ENCODE measurements at places on chromosomes 2 and 18.

- no peak for DNase-seq
These were observed 945.4 kb upstream of the GYPC start for GRCh38 chr2:125710561-125710960.

- DNase-seq = no peak
These were observed 147.7 kb upstream of the SLC1A4 start for GRCh38 chr2:64841461-64841860.

GRCh38 chr2:204931562-204931961 lies 386.3 kb downstream of the PARD3B start:
- no peak for DNase-seq

- DNase-seq = no peak
These were observed 37.1 kb downstream of the ANKRD44 start for GRCh38 chr2:197273485-197273884.

DNA sequence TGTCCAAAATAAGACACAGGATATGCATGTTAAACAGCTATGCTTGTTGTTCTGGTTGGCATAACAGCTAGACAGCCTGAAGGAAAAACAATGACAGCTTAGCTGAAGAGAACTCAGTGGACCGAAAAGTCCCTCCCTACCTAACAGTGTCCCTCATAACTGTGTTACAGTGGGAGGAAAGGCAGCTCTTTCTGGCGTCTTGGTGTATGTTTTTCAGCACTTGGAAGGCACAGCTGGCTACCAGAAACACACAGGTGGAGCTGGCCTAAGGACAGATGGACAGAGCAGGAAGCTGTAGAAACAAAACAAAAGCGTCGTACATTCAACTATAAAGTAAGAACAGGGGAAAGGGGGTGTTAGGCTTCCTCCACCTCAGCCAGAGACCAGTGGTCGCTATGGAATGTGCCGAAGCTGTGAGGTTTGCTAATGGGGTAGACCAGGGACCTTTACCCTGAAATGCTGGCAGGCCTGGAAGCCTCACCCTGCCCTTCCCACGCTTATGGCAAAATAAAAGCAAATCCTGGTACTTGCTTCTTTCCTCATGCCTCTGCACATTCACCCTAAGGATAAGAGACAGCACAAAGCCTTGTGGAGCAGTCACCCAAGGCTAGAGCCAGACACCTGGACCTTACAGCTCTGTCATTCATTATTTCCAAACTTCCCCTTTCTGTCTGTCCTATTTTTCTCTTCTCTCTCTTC lies 103.5 kb upstream of the TRIB2 start:
- no peak for DNase-seq

DNA sequence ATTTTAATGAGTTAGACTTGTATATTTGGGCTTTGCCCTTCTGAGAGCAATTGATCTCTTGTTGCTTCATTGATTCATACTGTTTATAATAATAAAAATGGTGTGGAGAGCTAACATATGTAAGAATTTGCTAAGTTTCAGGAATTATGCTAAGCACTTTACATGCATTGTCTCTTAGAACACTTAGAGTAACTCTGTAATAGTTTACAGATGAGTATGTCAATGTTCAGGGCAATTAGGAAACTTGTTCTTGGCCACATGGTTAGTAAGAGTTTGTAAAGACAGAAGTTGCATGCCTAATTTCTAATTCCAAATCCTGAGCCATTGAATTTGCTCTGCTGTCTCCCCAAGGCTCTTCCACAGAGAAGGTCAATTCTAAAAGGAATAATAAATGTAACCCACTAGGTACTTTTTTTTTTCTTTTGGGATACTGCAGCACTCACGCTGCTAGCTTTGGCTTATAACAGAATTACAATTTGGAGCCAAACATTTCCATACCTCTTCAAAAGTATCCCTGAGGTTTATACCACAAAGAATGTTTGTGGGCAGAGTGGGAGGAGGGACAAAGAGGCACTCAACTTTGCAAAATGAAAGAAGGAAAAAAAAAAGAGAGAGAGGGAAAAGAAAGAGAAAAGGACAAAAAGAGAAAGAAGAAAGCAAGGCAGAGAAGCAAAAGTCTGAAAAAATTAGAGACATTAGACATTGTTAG lies 232.4 kb downstream of the CALCRL start:
- DNase-seq = no peak

GRCh38 chr2:84257831-84258230 lies 201.2 kb downstream of the SUCLG1 start:
- no peak for DNase-seq

DNA sequence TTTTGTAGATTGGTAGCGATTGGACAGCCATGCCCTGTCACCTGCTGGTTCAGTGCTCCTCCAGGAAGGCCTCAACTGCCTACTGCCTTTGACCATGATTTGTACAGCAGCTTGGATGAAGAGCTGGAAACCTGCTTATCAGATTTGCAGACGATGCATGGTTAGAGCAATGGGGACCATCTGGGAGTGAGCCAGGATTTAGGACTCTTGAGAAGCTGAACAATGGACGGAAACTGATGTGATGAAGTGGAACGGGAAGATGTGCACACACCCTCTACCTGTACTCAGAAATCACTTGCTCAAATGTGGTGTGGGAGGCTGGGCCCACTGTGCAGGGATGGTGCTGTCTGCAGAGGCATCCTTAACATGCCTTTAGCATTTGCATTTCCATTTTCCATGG lies 57.2 kb downstream of the NCK2 start:
- no peak for DNase-seq

DNA sequence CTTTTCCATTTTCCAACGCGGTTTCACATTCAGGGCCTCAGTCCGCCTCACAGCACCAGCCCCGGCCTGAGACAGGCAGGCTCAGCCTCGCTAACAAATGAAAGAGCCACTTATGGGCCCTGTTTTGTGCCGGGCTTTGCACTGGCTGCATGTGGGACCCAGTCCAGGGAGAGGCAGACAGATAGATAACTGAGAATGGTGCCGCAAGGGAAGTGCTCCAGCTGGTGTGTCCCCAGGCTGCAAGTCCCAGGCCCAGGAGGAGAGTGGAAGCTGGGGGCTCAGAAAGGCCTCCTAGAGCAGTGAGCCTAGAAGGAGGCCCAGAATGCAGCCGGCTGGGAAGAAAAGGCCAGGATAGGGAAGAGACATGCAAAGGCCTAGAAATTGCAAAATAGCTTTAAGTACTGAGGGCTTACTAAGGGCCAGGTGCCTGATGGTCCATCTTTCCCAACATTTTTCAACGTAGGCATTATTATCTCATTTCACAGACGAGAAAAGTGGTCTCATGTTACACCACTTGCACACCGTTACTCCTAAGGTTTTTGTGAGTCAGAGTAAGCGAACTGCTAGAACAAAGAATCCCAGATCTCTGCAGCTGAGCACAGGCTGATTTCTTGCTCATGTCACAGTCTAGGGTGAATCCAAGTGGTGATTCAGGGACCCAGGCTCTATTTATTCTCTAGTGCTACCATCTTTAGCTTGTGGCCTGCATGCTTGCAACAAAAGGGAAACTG lies 26.0 kb downstream of the ADRA2B start:
- DNase-seq = no peak

- no peak for DNase-seq
These were observed 13.3 kb upstream of the SP3 start for GRCh38 chr2:173978447-173978846.

GRCh38 chr2:167135706-167136105 lies 247.4 kb downstream of the XIRP2 start:
- DNase-seq = no peak

DNA sequence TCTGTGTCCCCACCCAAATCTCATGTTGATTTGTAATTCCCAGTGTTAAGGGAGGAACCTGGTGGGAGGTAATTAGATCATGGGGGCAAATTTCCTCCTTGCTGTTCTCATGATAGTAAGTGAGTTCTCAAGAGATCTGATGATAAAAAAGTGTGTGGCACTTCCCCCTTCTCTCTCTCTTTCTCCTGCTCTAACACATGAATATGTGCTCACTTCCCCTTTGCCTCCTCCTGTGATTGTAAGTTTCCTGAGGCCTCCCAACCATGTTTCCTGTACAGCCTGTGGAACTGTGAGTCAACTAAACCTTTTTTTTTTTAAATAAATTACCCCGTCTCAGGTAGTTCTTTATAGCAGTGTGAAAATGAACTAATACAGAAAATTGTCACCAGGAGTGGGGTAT lies 380.0 kb downstream of the MEIS1 start:
- no peak for DNase-seq

GRCh38 chr18:21820811-21821143 lies 80.2 kb downstream of the MIB1 start:
- DNase-seq = no peak

- no peak for DNase-seq
These were observed 19.1 kb downstream of the PLA2R1 start for GRCh38 chr2:160043265-160043664.

DNA sequence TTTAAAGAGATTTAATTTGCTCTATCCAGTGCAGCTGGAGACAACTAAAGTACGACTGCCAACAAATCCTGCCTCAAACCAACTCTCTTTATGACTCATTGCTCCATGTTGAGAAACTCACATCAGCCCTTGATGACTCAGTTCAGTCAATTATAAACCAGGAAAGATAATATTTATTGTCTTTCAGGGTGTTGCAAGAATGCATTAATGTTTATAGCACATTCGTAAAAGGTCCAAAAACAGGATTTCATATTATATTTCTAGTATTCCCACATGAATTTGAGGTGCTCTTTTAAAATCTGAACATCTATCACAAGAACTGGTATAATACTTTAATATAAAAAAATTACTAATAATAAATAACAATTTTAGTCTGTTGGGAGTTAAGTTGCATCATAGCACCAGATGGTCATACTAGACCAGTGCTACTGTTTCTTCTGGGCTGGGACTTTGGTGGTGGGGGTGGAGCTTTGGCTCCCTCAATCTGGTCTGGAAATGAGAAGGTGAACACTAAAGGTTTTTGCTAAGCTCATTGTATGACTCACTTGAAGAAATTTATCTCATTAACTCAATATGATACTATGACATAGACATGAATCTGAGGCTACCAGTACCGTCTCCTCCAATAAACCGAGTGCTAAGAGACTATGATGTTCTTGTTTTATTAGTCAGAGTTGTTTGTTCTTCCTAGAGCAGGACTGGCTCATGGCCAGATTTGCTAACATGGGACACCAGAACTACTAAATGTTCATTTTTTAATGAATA lies 26.6 kb upstream of the MAP3K20 start:
- no peak for DNase-seq

DNA sequence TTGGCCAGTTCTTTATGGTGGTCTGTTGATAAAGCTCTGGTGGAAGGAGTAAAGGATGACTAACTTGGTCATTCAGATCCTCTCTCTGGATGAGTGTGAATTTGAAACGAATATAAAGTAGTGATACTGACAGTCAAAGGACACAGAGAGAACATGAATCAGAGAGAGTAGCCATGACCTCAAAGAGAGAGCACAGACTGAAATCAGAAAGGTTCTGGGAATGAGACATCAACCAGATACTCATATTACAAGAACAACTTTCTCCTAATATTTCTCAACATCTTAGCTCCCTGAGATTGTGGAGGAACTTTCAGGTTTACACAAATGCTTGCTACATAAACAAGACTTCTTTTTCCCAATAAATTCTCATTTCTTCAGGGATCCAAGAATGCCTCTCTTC lies 849.1 kb upstream of the CHAC2 start:
- no peak for DNase-seq

DNA sequence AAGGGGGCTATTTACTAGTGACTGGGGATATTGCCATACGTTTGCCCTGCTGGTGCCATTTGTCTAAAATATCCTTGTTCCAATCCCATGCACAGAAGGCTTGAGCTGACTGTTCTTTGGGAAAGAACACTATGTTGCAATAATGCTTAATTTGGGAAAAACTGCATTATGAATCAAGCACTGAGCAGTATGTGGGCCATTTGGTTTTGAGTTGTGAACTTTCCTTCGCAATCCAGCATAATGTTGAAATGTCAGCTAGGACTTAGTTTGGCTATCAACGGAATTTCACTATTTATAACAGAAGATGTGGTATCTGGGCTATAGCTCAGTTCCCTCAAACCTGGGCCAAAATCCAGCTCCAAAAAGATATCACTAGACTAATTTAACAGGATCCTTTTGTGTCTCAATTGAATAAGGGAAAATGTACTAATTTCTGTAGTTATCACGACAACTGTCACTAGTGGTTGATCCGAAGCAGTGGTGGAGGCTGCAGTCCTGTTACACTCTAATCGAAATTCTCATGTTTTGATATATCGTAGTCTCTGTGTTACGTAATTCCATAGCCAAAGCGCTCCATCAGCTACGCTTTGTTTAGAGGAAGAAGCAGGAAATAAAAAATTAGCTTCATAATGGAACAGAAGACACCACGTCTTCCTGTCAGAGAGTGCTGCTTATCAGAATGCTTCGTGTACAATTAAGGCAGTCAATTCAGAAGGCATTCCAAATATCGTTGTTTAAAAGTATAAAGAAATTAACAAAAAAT lies 686.8 kb upstream of the SALL3 start:
- DNase-seq = no peak

GRCh38 chr2:178258916-178259315 lies 64.6 kb downstream of the OSBPL6 start:
- DNase-seq = no peak

DNA sequence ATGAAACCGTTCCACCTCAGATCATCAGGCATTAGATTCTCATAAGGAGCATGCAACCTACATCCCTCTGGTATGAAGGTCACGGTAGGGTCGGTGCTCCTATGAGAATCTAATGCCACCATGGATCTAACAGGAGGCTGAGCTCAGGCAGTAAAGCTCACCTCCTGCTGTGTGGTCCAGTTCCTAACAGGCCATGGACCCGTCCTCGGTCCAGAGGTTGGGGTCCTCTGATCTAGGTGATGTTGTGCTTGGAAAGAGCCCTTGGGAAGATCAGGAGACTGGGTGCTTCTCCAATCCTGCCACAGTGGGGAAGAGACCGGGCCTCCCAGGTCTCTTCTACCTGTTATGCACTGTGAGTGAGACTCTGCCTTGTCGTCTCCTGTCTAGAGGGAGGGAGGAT lies 104.6 kb downstream of the ACKR3 start:
- no peak for DNase-seq

GRCh38 chr2:142598846-142599245 lies 278.6 kb upstream of the KYNU start:
- DNase-seq = no peak

GRCh38 chr2:142974288-142975024 lies 97.0 kb downstream of the KYNU start:
- DNase-seq = no peak

GRCh38 chr2:231781798-231782726 lies 980 bp upstream of the PDE6D start:
- DNase-seq = no peak

- no peak for DNase-seq
These were observed 108.8 kb upstream of the PIEZO2 start for GRCh38 chr18:11258039-11258610.
